Activated naive CD8-positive, alpha-beta T cell treated with anti-CD3 and anti-CD28 coated beads, Interleukin-2, amount 10 ng/mL, durations not matched to agents 7 days and 5 days (primary cell): ENCODE measurements at places on chromosomes 1 and 21.
A peak's percentile ranks its signal among the peaks of the same experiment; 100 is the strongest.

DNA sequence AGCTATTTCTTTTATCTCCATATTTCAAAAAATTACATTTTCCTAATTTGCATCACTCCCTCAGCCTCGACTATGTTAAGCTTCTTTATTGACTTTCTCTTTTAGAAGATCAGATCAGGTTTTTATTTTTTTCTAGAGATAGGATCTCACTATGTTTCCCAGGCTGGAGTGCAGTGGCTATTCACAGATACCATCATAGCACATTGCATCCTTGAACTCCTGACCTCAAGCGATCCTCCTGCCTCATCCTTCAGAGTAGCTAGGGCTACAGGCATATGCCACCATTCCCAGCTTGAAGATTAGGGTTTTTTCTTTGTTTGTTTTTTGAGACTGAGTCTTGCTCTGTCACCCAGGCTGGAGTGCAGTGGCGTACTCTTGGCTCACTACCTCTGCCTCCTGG is 20.1 kb downstream of the UCK2 start:
- no peak for DNase-seq

DNA sequence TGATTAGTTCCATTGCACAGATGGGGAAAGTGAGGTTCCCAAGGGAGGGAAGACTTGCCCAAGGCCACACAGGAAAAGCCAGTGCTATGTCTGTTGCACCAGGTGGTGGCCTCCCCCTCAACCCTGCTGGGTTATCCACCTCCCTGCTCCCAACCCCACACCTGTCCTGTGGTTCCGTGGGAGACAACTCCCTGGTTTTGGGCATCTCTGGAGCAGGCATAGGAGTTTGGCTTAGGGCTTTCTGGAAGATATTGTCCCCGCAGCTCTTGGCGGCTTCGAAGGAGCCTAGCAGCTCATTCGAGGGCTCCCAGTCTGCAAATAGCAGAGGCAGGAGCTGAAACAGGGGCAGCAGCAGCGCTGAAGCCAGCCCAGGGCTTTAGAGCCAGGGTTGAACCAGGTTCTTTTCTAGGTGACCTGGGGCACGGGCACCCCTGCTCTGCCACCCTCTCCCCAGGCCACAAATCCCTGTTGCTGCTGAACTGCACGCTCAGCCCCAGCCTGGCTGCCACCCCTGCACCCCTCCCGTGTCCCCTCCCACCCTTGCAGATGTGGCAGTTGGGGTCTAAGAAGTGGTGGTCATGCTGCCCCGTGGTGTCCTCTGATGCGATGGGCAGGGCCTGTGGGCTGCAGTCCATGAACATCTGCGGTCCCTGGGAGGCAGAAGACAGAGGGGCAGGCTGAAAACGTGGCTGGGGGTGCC is 22.1 kb downstream of the SPOCD1 start:
- DNase-seq = peak; percentile 14

DNA sequence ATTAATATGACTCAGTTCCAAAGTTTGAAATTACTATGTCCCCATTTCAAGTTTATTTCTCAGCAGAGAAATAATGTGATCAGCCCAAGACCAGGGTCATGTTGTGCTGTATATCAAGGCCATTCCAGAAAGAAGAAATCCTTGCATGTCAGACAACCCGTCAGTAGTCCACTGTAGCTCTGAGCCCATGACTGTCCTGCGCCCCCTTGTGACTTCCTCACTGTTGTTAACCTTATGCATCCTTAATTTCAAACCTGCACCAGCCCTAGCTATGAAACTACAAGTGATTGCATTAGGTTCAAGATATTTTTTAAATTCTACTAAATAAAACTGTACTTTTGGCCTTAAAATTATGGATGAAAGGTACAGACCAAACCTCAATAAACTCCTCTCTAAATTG is 133.0 kb downstream of the LRRC7 start:
- no peak for DNase-seq

DNA sequence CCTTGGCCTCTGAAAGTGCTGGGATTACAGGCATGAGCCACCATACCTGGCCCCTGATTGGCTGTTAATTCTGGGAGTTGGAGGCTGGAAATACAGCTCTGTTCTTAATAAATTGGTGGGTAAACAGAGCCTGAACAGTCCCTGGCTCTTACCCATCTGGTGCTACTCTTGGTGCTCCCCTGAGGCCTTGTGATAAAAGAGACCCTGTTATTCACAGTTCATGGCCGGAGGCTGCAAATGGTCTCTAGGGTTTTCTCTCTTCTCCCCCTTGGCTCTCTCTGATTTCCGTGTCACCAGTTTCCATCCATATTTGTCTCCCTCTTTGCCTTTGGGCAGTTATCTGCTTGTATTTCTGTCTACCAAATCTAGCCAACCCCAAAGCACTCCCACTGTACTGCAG is 17.2 kb downstream of the NFASC start:
- DNase-seq = no peak

- DNase-seq = no peak
Observed at GRCh38 chr1:208841436-208841835, 597.3 kb upstream of the PLXNA2 start.

DNA sequence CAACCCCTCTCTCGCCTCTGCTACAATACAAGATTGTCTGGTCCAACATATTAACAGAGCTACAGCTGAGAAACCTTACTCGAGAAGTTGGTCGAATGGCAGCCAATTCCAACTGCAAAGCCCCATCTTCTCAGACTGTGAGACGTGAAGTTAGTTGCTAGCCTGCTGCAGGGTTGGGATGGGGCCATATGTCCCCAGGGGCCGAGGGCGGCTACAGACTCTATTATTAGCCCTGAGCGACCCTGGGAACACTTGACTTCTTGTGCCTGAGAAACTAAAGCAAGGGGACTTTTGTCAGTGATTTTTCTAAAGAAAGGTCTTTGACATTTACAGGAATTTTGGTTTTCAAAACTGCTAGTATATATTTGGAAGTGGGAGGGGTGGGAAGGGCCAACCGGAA is 13.7 kb downstream of the NCF2 start:
- no peak for DNase-seq

GRCh38 chr1:159341736-159342135 is 39.6 kb downstream of the FCER1A start:
- DNase-seq = no peak

GRCh38 chr1:53467391-53467790 is 8.2 kb downstream of the DMRTB1 start:
- DNase-seq = no peak

DNA sequence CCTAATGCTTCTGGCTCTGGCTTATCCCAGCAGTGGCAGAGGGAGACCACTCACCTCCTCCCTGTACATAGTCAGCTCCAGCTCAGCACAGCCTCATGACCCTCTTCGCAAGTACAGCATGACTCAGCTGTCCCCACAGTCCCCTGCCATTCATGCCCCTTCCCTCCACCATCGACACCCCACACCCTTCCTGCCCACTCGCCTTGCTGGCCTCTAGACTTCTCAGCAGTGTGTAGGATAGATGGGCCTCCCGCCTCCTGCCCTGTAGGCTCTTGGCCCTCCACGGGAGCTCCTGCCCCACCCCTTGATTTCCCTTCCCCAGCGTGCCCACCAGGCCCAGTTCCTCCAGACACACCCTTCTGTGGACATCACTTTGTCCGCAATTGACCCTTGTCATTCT is 9.8 kb downstream of the NPR1 start:
- no peak for DNase-seq

DNA sequence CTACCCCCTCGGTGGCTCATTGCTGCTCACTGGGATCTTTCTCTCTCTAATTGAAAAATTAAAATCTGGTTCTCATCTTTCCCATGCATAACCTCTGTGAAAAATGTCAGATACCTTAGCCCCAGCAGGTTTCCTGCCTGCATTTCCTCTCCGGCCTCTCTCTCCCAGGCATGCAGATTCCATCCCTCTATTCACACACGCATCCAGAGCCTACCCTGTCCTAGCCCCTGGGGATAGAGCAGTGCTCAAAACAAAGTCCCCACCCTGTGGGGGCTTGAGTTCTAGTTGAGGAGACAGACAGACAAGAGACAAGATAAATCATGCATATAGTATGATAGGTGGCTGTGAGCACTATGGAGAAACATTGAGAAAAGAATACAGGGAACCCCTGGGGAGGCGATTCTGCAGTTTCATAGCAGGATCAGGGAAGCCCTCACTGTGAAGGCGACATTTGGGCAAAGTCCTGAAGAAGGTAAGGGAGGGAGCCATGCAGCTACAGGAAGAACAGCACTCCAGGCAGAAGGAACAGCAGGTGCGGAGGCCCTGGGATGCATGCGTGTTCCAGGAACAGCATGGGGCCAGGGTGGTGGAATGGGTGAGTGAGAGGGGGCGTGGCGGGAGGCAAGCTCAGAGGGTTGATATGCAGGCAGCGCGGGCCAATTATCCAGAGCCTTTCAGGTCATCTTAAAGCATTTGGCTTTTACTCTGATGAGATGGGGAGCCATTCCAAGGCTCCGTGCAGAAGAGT is 3.5 kb upstream of the BSND start:
- DNase-seq = no peak

DNA sequence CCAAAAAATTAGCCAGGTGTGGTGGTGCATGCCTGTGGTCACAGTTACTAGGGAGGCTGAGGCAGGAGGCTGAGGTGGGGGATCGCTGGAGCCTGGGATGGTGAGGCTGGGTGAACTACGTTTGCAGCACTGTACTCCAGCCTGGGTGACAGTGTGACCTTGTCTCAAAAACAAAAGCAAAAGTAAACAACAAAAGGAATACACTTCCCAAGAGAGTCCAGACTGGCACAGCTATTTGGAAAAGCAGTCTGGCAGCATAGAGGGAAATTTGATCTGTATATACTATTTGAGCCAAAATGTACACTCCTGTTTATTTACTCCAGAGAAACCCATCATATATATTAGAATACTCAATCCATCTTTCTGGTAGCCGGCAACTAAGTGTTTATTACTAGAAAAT is 107.0 kb upstream of the HMCN1 start:
- DNase-seq = no peak

- DNase-seq = no peak
Observed at GRCh38 chr21:36551731-36552433, 72.0 kb upstream of the CLDN14 start.

DNA sequence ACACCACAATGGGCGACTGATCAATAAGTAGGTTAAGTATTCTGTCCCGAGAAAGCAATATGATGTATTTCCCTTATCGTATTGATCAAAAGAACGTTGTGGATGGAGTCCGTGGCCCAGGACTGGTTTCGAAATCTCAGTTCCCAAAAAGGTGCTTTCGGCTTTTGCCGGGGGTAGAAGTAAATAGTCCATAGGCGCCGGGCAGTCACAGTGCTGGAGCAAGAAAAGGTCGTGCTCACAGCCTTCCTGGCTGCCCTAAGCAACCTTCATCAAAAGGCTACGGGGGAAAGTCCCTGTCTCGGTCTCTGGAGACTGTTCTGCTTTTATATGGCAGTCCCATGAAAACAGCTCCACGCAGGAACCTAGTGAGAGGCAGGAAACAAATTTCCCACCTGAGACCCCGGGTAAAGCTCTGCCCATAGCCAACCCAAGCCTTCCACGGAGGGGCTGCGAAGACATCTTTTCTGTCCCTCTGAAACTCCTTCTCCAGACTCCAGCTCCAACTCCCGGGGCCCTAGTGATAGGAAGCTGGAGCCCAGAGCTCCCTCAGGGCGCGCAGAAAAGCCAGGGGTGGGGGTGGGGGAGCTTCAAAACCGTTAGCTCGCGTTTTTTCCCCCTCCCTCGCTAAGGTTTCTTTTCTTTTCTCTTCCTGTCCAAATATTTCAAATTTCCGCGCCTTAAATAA is 7.0 kb downstream of the CDKN2C start:
- peak; percentile 47 for DNase-seq

DNA sequence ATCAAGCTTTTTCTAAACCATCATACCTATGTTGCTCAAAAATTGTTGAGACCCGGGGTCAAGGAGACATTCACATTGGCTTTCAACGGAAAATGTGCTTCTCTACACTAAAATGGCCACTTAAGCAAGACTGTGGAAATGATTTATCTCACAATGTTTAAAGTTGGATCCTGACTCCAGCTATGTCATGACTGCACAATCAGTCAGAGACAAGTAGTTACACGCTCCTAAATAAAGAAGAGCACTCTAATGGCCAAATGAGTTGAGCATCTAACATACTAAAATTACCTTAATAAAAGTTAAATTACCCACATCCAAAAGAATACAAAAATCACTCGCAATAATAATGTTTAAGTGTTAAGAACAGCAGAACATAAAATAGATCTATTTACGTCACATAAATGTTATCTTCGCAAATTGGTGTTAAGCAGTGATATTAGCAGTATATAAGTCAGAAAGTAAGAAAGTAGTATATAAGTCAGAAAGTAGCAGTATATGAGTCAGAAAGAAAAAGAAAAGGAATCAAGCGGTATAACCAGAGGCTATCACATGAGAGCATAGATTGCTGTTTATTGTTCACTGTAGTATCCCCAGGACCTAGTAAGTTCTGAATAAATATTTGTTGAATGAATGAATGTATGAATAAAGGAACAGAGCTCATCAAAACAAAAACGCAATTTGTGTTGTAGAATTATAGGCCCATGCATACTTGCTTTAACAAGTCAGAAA is 28.4 kb downstream of the ZNF281 start:
- no peak for DNase-seq

- no peak for DNase-seq
Observed at GRCh38 chr1:37037690-37038089, 3.4 kb upstream of the GRIK3 start.

GRCh38 chr1:176552999-176553398 is 90.0 kb downstream of the PAPPA2 start:
- DNase-seq = no peak

DNA sequence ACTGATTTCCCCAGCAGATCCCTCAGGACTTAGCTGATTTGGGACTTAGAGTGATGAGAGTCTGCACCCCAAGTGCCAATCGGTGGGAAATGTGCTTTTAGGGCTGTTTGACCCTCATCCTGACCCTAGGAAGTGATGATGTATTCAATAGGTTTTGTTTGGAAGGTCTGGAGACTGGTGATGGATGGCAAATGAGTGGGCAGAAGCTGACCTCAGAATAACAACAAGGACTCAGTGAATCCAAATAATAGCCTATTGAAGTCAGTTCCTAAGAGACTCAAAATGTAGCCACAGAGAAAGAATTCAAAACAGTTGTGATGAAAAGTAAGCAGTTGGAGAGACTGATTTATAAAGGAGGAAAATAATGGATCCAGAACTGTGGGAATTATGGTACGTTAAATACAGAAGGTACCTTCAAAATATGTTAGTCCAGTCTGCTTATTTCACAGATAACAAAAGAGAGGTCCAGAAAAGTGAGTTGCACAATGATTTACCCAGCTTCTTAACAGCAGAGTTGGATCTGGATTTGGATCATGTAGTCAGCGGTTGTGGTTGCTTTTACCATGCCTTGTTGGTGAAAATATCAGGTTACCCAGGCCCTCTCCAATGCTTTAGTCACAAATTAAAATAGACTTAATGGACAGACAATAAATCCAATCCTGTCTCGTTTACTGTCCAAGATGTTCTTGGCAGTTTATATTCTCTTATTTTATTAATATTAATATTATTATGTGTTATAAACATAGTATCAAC is 123.0 kb upstream of the PTBP2 start:
- DNase-seq = no peak

- DNase-seq = no peak
Observed at GRCh38 chr1:117051224-117052064, 8.7 kb upstream of the TTF2 start.
